Left lung (tissue), 14 donors: ENCODE measurements at places on chromosomes 5 and 9.

- no peak for DNase-seq
These were observed 10.0 kb upstream of the P4HA2 start for GRCh38 chr5:132237670-132238069.

- DNase-seq: peak; percentile 64
These were observed 49.0 kb downstream of the PSD2 start for GRCh38 chr5:139844472-139845145.

GRCh38 chr9:38694676-38695075 lies 25.3 kb downstream of the FAM240B start:
- DNase-seq: no peak

GRCh38 chr5:68435611-68436010 lies 220.1 kb downstream of the PIK3R1 start:
- peak; percentile 72 for DNase-seq

DNA sequence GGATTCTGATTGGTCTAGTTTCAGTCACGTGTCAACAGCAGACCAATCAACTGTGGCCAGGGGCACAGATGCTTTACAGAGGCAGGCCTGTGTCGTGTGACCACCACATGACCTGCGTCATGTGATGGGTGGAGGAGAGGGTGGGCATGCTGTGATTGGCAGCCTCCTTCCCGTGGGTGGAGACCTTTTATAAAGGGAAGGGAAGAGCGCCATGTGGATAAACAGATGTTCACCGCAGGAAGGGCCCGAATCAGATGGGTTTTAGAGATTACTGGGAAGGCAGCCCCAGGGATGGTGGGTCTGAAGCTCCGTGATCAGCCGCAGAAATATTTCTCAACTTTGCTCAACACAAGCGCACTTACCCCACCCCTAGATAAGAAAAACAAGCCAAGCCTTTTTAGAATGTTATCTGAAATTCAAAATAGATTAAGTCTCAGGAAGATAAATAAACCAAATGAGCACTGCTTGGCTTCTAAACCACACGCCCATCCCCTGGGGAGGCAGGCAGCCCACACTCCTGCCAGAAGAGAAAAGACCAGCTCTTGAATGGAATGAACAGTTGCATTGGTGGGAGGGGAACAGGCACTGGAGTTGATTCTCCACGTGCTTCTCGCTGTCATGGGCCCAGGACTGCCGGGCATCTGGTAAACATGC lies 43.6 kb downstream of the ROPN1L start:
- no peak for DNase-seq

- DNase-seq: no peak
These were observed 31.5 kb downstream of the RAPGEF1 start for GRCh38 chr9:131708226-131709002.

GRCh38 chr5:75044406-75044805 lies 8.0 kb downstream of the GCNT4 start:
- no peak for DNase-seq

DNA sequence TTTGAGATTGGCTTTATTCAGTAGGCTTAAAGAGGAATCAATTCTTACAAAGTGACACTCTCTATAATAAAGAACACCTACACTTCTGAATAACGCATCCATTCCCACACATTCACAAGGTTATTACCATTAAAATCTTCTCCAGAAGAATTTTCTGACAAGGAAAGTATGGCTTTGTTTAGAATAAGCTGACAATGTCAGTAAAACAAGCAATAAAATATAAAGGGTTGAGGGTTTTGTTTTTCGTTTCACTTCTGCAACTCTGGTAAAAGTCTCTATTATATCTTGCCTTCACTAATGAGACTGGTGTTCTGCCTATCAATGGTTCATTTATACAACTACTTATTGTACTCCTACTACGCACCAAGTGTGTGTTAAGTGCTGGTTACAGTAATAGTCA lies 169.7 kb downstream of the NFIB start:
- no peak for DNase-seq

DNA sequence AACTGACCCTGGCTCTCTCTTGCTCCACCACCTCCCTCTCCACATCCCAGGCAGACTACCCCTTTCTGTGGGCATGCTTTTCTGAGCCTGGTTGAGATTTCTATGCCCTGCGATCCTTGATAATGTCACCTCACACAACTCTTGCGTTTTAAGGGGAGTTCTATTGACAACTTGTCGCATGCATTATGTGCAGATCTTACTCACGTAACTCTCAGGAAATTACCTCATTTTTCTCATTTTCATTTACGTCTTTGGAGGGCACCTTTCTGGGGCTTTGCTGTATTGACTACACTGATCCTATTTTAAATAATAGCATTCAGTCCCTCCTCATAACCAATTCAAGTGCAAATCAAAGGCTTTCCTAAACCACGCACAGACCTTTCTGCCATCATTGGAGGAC lies 140.4 kb upstream of the WWC1 start:
- no peak for DNase-seq

GRCh38 chr9:93096131-93096802 lies at the start of gene CARD19:
TSS of gene CARD19 (plus strand) at chr9:93096217. CDS start at chr9:93096346, 129 bp downstream.
- DNase-seq: peak; percentile 47

GRCh38 chr5:114729986-114730385 lies 368.1 kb downstream of the KCNN2 start:
- no peak for DNase-seq

DNA sequence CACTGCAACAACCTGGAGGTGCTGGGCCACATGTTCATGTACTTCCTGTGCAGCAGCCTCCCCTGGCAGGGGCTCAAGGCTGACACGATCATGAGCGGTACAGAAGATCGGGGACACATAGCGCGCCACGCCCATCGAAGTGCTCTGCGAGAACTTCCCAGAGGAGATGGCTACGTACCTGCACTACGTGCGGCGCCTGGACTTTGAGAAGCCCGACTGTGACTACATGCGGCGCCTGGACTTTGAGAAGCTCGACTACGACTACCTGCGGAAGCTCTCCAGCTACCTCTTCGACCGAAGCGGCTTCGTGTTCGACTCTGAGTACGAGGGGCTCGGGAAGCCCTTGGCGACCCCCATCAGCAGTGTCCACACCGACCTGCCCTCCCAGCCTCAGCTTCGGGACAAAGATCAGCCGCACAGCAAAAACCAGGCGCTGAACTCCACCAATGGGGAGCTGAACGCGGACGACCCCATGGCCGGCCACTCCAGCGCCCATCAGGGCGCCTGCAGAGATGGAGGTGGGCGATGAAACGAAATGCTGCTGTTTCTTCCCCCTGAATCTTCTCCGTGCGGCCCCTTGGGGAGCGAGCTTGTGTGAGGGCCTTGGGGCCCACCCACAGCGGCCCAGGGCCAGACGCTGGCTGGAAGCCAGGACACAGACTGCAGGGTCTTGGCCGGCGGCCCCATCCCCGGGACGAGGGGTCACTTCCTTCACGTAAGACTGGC lies 56.5 kb downstream of the JAK2 start:
- DNase-seq: peak; percentile 67

DNA sequence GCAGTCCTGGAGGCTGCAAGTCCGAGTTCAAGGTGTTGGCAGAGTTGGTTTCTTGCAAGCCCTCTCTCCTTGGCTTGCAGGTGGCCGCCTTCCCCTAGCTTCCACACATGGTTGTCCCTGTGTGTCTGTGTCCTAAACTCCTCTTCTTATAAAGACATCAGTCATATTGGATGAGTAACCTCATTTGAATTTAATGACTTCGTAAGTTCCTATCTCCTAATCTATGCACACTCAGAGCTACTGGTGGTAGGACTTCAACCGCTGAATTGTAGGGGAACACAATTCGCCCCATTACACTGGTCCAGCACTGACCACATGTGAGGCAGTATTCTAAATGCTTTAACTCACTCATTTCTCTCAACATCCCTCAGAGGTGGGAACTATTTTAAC lies 25.9 kb upstream of the ADAMTS2 start:
- no peak for DNase-seq

GRCh38 chr9:130857864-130858738 lies 23.0 kb downstream of the ABL1 start:
- no peak for DNase-seq

- no peak for DNase-seq
These were observed 21.5 kb downstream of the CWC27 start for GRCh38 chr5:64790210-64790609.

GRCh38 chr5:180786531-180787398 lies 15.8 kb downstream of the MGAT1 start:
- DNase-seq: no peak

- DNase-seq: no peak
These were observed 38.9 kb downstream of the DAB2IP start for GRCh38 chr9:121690316-121690715.

GRCh38 chr9:95754533-95755420 lies 120.7 kb upstream of the ERCC6L2 start:
- no peak for DNase-seq

GRCh38 chr5:31707329-31707728 lies 68.4 kb downstream of the PDZD2 start:
- no peak for DNase-seq

GRCh38 chr5:120630550-120630949 lies 166.4 kb downstream of the PRR16 start:
- DNase-seq: no peak

- DNase-seq: peak; percentile 77
These were observed 48.2 kb downstream of the DAB2IP start for GRCh38 chr9:121699571-121700164.

GRCh38 chr9:115808695-115809094 lies 344.9 kb upstream of the PAPPA start:
- DNase-seq: no peak

DNA sequence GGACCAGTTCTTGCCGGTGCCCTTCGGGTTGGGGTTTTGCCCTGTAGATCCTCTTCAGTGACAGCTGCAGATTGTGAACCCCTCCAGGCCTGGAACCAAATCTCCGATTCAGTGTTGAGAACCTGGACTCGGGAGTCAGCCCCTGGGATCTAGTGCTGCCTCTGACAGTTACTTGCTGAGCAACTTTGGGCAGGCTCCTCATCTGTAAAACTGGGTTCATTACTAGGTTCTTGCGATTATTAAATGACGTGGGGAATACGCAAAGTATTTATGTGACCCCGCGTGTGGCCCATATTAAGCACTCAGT lies 600 bp downstream of the ERCC6L2 start:
- DNase-seq: no peak

GRCh38 chr9:86069206-86069869 lies 30.0 kb downstream of the GOLM1 start:
- DNase-seq: no peak
